CD4-positive, alpha-beta T cell treated with Interleukin-17A for 4 hours (primary cell): ENCODE measurements at places on chromosomes 3 and 15.

DNA sequence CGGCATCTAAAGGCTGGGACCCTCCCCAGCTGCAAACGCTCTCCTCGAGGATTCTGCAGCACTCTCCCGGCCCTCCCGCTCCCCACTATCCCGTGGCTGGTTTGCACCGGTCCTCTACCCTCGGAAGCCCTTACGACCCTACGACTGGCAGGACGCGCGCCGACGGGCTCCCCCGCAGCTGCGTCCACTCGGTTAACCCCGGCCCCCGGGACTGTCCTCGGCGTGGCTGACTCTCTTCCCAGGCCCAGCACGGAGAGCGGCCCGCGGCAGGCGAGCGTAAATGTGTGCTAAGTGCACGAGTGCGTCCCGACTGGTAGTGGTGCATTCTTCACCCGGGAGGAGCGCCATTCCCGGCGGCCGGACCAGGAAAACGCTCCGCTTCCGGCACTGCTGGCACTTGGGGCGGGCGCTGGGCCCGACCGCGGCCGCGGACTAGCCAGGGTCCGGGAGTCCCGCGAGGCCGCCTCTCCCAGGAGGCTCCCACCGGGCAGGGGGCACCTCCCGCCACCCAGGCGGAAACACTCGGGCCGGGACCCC is 508 bp downstream of the GORASP1 start:
- DNase-seq: peak; percentile 32

GRCh38 chr3:57803647-57804081 is 47.6 kb downstream of the SLMAP start:
- no peak for DNase-seq

- no peak for DNase-seq
Measured at GRCh38 chr3:64773137-64773536, 85.3 kb upstream of the ADAMTS9 start.

- no peak for DNase-seq
Measured at GRCh38 chr3:33437556-33438283, 2.5 kb downstream of the UBP1 start.

- no peak for DNase-seq
Measured at GRCh38 chr3:5731100-5731499, 543.6 kb downstream of the EDEM1 start.

- DNase-seq: no peak
Measured at GRCh38 chr15:50710585-50710984, 24.0 kb upstream of the TRPM7 start.

GRCh38 chr15:49196856-49197255 is 26.8 kb downstream of the GALK2 start:
- no peak for DNase-seq

GRCh38 chr3:178703268-178703975 is 167.2 kb downstream of the KCNMB2 start:
- no peak for DNase-seq

GRCh38 chr3:8152821-8153418 is 348.7 kb upstream of the LMCD1 start:
- no peak for DNase-seq

DNA sequence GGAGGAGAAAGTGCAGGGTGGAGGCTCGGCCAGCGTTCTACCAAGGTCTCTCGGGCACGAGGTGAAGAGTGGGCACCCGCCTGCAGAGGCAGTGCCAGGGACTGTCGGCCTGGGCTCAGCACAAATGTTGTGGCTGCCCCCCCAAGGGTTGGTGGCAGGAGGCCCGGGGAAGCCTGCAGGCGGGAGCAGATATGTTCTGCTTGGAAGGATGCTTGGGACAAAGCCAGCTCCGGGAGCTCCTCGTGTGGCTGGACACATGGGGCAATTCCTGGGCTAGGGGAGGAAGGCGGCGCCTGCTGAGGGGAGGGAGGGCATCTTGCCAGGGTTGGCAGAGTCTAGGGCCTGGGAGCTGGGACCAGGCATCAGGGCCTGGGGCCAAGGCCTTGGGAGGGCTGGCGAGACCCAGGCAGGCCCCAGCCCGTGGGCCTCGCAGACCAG is 30.4 kb upstream of the FBLN2 start:
- DNase-seq: no peak

- DNase-seq: peak; percentile 15
Measured at GRCh38 chr3:113626503-113627371, 69.7 kb downstream of the USF3 start.

DNA sequence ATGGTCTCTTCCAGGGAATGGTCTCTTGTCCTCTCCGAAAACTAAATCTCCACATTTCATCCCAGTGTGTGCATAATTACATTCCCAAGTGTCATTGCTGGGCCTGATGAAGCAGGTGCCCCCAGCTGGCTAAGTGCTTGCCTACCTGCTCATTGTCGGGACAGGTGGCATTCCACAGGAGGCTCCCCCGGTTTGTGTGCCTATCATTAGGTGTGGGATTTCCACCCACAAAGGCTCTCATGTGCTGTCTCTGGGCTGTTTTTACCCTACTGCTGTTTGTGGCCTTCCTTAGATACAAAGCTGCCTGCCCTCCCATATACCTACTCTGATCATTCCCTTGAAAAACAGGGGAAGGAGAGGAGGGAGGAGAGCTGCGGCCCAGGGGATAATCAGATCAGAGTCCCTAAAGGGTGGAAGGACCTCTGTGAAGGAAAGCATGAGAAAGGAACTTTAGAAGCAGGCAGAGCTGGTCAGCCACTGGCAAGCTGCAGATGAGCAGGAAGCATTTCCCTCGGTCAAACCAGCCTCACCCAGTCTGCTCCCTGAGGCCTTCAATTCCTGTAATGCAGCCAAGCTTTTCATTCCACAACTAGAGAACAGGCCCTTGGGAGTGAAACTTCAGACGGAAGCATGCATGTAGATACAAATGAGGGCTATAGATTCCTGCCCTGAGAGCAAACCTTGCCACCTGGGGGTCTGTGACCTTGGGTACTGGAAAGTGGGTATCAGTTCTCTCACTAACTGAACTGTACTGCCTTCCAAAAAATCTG is 60.7 kb upstream of the HEG1 start:
- DNase-seq: no peak

GRCh38 chr3:52915294-52915693 is 17.9 kb upstream of the STIMATE start:
- no peak for DNase-seq

- no peak for DNase-seq
Measured at GRCh38 chr3:6523043-6523442, 337.9 kb upstream of the GRM7 start.

DNA sequence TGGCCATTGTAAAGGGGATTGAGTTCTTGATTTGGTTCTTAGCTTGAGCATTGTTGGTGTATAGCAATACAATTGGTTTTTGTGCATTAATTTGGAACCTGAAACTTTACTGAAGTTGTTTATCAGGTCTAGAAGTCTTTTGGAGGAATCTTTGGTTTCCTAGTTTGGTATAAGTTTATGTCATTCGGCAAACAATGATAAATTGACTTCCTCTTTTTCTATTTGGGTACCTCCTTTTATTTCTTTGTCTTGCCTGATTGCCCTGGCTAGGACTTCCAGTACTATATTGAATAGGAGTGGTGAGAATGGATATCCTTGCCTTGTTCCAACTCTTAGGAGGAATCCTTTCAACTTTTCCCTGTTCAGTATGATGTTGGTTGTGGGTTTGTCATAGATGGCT is 32.1 kb downstream of the SPESP1 start:
- DNase-seq: no peak

DNA sequence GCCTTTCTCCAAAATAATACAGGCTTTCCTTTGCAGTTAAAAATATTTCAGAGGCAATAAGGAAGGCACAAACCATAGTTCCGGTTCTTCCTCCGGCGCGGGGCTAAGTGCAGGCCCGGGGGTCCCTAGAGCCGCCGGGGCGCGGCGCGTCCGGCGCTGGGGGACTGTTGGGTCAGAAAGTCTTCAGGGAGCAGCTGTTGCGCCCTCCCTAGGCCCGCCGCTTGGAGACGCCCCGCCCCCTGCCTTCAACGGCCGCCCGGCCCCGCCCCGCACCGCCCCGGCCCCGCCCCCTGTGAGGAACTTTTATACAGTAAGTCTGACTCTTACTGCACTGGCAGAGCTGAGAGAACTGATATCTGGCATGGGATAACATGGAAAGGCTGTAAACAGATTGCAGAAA is 283.1 kb upstream of the ARL6 start:
- DNase-seq: no peak

GRCh38 chr3:178152031-178152806 is 384.0 kb upstream of the KCNMB2 start:
- no peak for DNase-seq

- peak; percentile 55 for DNase-seq
Measured at GRCh38 chr3:14203521-14204079, 25.0 kb downstream of the LSM3 start.
